ENCODE measurements at places on chromosomes 6 and 20.

GRCh38 chr6:77450924-77451323 lies 12.4 kb downstream of the HTR1B start:
- no peak for DNase-seq

DNA sequence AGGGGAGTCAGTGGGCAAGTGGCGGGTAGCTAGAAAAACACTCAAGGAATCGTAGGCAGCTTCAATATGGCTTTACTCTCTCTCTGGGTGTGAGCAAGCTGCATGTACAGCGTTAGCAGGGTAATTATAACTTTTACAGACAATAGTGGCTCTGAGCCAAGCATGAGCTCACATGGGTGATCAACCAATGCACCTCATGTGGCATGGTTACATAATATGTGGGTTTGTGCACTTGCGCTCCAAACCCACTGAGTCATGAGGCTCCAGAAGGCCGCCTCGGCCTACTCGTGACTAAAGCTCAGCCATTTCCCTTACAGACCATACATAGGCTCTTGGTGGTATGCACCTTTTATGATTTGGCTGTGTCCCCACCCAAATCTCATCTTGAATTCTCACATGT lies 78.4 kb upstream of the FBXL4 start:
- DNase-seq, result no peak

GRCh38 chr20:11783102-11783850 lies 134.4 kb upstream of the BTBD3 start:
- DNase-seq, result no peak

DNA sequence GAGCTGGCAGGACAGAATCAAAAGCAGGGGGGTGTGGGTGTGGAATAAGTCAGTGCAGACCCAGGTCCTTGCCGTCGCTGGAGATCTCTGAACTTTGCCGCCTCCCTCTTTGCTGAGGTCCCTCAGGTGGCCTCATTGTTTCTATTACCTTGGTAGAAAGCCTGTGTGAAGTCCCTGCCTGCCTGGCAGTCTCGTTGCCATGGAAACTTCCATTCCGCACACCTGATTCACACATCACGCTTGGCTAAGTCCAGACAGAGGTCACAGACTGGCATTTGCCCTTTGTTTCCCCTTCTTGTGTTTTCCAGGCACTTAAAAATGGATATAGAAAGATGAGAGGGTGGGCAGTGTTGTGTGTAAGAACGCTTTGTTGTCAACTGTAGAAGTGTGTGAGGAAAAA lies 260.6 kb downstream of the PRL start:
- DNase-seq, result no peak

GRCh38 chr6:40356242-40356910 lies 230.8 kb downstream of the LRFN2 start:
- DNase-seq, result no peak

DNA sequence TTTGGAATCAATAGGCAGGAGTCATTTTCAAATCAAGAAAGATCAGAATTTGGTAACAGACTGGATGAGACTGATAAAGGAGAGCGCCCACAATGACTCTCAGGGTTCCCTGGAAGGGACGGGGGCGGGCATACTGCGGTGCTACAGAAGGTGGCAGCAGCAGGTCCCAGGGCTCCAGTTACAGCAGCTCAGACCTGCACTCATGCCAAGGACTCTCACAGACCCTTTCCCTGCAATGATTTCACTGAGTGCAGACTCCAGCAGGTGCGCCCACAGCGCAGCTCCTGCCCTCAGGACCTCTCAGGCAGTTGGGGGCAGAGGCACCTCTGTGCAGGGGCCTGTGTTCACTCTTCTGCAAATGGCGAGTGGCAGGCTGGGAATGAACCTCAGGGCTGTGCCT lies 359.8 kb downstream of the ZFAND3 start:
- no peak for DNase-seq

- no peak for DNase-seq
These were observed 9.5 kb upstream of the SNRNP48 start for GRCh38 chr6:7580537-7580926.
